ENCODE measurements at places on chromosomes 6 and 20. TPM values are rescaled to one million over a fixed set of nuclear protein-coding genes. Genes with fewer than 3 reads are reported as not detected.

GRCh38 chr6:143741480-143741879 is 63.7 kb downstream of the PHACTR2 start:
- no peak for DNase-seq

DNA sequence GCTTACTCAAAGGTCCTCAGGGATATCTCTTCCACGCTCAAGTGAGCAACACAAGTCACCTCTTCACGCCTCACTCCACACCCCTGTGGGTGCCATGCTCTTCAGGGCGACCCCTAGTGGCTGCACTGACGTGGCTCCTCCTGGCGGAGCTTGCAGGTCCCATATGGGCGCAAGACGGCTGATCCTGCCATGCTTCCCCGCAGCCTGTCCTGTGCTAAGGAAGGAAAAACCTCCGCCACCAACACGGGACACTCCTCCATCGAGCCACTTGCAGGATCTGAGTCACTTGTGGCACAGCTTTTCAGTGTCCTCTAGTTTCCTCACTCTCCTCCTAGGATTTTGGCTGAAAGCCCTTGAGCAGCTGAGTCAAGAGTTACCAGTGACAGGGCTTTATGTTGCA is 90.7 kb downstream of the KHDC1L start:
- peak; percentile 27 for DNase-seq

- DNase-seq: peak; percentile 4
These were observed 70.2 kb downstream of the CEP57L1 start for GRCh38 chr6:109165392-109165974.

DNA sequence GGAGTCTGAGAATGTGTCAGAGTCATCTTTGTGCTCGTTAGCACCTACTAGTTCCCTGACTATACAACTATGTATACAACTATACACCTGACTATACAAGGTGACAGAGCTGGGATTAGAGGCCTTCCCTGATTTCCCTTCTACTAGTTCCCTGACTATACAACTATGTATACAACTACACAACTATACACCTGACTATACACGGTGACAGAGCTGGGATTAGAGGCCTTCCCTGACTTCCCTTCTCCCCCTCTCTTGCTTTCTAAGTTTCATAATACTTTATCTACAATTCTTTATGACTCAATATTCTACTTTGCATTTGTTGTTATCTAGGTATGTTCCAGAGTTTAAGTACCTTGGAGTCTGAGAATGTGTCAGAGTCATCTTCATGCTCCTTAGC is 68.0 kb downstream of the HS3ST5 start:
- no peak for DNase-seq

GRCh38 chr6:121482004-121482693 is 46.7 kb downstream of the GJA1 start:
- peak; percentile 80 for DNase-seq

MCHR2 gene
- total RNA-seq: not detected

DNA sequence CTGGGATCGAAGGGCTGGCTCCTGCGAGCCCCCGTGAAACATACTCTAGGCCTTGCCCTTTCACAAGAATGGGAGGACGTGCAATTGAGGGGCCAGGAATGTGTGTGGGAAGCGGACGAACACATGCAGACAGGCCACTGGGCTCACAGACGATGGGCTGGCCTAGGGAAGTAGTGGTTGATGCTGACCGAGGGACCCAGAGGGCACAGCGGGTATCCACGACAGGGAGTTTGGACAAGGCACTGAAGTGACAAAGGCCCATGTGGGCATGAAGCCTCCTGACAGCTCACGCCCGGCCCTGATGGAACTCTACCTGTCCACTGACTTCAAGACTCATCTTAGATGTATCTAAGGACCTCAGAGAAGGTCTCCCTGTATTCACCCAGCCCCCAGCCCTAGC is 52.2 kb downstream of the MYH7B start:
- DNase-seq: no peak

- no peak for DNase-seq
These were observed 36.3 kb upstream of the CMTR1 start for GRCh38 chr6:37396571-37397180.

- peak; percentile 5 for DNase-seq
These were observed 257.6 kb upstream of the THEMIS start for GRCh38 chr6:128158496-128158895.

GRCh38 chr20:43938932-43939761 is 24.5 kb downstream of the TOX2 start:
- DNase-seq: peak; percentile 99

DNA sequence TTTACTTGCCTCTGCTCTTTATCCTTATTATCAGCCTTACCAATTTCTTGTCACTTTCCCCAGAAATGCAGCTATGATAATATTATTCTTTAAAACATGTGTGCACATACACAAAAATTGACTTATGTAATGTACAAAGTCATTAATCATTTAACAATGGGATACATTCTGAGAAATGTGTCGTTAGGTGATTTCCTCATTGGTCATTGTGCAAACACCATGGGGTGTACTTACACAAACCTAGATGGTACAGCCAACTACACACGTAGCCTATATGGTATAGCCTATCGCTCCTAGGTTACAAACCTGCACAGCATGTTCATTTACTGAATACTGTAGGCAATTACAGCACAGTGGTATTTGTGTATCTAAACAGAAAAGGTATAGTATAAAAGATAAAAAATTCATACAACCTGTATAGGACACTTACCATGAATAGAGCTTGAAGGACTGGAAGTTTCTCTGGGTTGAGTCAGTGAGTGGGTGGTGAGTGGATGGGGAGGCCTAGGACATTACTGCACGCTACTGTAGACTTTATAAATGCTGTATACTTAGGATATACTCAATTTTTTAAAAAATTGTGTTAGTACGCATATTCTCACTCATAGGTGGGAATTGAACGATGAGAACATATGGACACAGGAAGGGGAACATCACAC is 56.9 kb downstream of the HIVEP1 start:
- DNase-seq: peak; percentile 72

MBOAT1 gene
- total RNA-seq: 10.3 TPM

DNA sequence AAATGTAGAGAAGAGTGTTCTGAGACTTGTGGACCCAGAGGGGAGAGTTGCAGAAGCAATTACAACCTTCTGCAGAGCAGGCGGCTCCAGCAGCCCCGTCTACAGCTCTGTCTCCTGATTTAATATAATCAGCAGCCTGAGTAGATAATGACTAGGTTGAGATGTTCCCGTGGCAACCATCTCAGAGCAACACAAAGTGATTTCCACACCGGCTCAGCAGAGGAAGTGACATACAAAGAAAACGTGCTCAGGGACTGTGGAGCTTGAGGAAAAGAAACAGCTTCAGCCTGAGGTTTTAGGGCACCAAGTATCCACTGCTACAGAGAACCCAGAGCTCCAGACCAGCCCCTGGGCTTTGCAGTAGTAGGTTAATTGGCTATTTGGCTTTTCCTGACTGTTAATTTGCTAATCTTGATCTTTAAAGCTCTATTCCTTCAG is 136.4 kb downstream of the MTFR2 start:
- DNase-seq: peak; percentile 25

DNA sequence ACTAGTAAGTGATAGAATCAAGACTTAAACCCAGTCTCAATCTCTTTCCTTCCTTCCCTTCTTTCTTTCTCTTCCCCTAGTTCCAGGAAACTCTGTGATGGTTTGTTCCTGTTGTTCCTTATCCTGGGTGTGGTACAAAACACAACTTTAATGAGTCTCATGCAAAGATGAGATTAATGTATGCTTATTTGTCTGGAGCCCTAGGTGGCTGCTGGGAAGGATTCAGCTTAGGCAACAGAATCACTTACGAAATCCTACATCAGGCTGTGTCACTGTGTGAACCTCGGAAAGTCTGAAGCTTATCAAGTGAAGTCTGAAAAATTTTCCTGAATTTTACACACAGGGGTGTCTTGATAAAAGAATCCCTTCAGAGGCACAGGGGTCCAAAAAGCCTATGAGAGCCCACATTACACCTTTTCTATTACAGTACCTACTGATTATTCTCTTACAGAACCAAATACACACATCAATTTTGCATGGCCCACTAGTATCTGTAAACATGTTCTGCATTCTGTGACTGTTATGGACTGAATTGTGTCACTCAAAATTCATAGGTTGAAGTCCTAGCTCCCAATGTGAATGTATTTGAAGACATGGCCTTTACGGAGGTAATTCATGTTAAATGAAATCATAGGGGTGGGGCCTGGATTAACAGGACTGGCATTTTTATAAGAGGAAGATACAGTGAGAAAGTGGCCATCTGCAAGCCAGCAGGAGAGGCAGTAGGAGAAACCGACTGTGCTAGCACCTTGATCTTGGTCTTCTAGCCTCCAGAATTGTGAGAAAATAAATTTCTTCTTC is 144.7 kb downstream of the MYB start:
- no peak for DNase-seq

CTNNBL1 gene
- total RNA-seq: 49.9 TPM

- peak; percentile 80 for DNase-seq
These were observed 135.7 kb downstream of the ALDH8A1 start for GRCh38 chr6:134814076-134814695.

- no peak for DNase-seq
These were observed 110.8 kb upstream of the SCGN start for GRCh38 chr6:25541228-25541627.

MYBL2 gene
- 103 TPM for total RNA-seq

GRCh38 chr6:44699082-44699481 is 311.6 kb downstream of the CDC5L start:
- DNase-seq: no peak

DNA sequence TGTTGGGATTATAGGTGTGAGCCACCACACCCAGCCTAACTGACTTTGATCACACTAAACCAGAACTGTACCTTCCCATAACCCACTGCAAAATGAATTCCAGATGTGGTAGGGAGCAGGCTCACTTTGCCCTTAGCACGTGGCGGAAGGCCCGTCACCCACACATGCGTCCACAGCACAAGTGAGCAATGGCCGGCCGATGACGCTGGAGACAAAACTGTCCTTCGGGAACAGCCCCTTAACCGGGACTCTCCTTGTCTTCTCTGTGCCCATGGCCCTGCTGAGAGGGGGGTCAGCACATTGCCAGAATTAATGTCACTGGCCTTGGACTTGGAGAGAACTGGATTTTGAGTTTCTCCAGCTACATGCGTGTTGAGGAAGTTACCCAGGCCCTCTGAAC is 107.2 kb downstream of the TOX2 start:
- no peak for DNase-seq

DNA sequence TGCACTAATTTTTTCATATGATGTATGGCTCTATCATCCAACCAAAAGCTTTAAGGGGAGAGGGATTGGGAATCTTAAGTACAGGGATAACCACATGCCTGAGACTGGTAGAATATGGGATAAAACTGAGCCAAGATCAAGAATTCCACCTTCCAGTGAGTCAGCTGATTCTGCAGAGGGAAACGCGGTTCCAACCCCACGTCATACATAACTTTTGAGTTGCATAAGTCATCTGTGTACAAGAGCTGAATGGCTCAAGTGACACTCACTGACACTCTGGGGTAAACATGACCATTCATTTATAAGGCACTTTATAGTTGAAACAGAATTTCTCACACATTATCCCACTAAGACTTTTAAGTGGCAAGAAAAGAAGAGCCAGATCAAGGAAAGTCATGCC is 16.4 kb downstream of the TRIM27 start:
- peak; percentile 33 for DNase-seq

DNA sequence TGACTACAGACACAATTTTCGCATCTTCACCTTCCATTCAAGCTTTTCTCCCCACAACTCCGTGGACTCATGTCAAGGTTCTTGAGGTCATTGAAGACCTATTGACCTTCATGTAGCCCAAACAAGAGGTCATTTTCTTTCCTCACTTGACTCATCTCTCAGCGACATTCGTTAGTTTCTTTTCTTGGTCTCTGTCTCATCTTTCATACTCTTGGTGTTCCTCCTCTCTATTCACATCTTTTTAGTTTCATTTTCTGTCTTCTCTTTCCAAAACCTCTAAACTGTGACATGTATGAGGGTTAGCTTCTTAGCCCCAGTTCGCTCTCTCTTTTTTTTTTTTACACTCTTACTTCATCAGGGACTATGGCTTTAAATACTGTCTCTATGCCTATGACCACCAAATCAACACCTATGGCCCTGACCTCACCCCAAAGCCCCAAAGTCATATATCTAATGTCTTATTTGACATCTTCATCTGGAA is 128.6 kb upstream of the BACH2 start:
- no peak for DNase-seq

- no peak for DNase-seq
These were observed 16.1 kb downstream of the SRSF3 start for GRCh38 chr6:36610041-36610955.

SLC22A23 gene
- 5.7 TPM for total RNA-seq

MICB gene
- total RNA-seq: 25.6 TPM

DNA sequence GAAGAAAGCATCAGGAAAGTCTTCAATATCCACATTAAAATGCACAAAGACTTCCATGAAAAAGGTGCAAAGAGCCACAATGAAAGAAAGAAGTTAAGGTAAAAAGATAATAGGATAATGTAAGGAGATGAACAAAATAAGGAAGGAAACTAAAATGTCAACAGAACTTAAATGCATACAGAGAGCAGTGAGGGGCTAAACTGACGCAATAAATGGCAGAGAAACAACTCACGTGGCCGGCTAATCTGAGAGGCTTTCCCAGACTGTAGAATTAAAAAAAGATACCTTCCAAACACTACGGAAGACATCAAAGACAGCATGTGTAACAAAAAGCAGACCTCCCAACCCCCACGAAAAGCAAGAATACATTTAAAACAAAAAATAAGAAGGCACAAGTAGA is 73.7 kb downstream of the GMDS start:
- no peak for DNase-seq

BTN1A1 gene
- not detected for total RNA-seq

HRH3 gene
- not detected for total RNA-seq

FAM83D gene
- total RNA-seq: 81.4 TPM

XKR7 gene
- not detected for total RNA-seq

DNA sequence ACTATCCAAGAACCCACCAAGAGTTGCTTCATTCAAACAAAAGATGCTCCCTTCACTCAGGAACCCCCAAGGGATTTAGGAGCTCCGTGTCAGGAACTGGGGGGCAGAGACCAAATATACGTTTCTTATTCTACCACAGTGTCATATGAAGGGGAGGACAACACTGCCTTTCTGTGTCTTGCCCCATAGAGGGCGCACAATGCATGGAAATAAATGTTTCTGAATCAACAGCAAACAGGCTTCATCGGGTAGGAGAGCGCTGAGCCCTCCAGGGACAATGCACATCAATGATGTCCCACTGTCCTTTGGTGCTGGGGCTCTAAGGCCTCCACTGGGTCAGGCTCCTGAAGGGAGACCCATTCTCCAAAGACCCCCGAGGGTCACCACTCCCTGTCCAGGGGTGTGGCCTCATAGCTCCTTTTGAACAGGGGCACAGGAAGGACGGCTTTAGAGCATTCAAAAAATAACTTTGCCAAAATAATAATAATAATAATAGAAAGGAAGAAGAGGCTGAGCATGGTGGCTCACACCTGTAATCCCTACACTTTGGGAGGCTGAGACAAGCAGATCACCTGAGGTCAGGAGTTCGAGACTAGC is 31.1 kb downstream of the PLG start:
- peak; percentile 68 for DNase-seq

- DNase-seq: no peak
These were observed 31.6 kb upstream of the RGS17 start for GRCh38 chr6:153162646-153163045.

Measured in PC-3 (cell line).